CD4-positive, alpha-beta T cell (primary cell): ENCODE measurements at places on chromosomes 13 and 19. TPM values are rescaled to one million over a fixed set of nuclear protein-coding genes. Genes with fewer than 3 reads are reported as not detected.

Gene LRRC63
- total RNA-seq = not detected

Gene RNF113B
- total RNA-seq = not detected

Gene ERVV-1
- not detected for total RNA-seq

Gene INTS6
- 45.8 TPM for total RNA-seq

Gene ZNF730
- total RNA-seq = not detected

Gene SELENOV
- total RNA-seq = not detected

Gene FFAR3
- total RNA-seq = not detected

Gene RGL3
- total RNA-seq = not detected

Gene CYP4F3
- not detected for total RNA-seq

Gene C19orf33
- total RNA-seq = not detected

Gene ZNF225
- 0.73 TPM for total RNA-seq

Gene ATP13A1
- total RNA-seq = 87.6 TPM

Gene GFY
- not detected for total RNA-seq

Gene GNG7
- 5.2 TPM for total RNA-seq

Gene CATSPERD
- total RNA-seq = not detected

Gene ZNF546
- total RNA-seq = 3.8 TPM

Gene WDR87
- total RNA-seq = not detected

Gene CFD
- 2.9 TPM for total RNA-seq
